T-cell (primary cell): ENCODE measurements at places on chromosomes 12 and 14.

GRCh38 chr14:99075771-99076375, 196.1 kb downstream of the BCL11B start:
- no peak for DNase-seq

DNA sequence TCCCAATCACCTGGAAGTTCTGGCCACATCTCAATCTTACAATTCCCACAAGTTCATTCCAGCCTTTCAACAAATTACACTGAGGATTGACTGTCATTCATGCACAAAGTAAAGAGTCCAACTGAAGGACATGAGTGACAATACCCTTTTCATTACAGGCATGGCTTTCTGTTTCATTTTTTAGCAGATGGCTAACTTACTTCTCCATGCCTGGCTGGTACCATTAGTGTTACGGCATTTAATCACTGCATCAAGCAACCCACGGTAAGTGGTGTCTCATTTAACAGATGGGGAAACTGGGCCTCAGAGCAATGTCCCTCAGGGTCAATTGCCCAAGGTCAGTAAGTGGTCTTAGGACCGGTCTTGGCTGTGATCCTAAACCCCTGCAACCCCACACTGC, 114.4 kb downstream of the PRICKLE1 start:
- DNase-seq: no peak

GRCh38 chr12:80412343-80412953, 31.6 kb upstream of the PTPRQ start:
- no peak for DNase-seq

DNA sequence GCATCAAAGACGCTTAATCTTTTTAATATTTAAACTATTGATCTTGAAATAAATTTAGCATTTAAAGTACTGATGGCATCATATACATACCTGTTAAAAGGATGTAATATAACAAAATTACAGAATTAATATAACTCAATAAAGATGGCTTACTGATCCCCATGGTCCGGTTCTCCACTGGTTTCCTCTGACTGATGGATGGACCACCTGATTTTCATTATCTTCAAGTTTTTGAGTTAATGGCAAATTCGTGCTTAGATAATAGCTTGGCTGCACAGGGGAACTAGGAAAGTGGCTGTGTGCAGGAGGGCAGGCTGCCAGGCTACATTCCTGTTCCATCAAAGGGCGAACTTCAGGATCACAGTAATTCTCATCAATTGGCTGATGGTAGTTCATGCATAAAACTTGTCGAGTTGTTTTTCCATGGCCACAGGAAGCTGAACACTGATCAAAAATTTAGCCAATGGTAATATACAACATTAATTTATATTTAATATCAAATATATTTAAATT, 123.9 kb downstream of the ADAMTS20 start:
- DNase-seq: no peak

DNA sequence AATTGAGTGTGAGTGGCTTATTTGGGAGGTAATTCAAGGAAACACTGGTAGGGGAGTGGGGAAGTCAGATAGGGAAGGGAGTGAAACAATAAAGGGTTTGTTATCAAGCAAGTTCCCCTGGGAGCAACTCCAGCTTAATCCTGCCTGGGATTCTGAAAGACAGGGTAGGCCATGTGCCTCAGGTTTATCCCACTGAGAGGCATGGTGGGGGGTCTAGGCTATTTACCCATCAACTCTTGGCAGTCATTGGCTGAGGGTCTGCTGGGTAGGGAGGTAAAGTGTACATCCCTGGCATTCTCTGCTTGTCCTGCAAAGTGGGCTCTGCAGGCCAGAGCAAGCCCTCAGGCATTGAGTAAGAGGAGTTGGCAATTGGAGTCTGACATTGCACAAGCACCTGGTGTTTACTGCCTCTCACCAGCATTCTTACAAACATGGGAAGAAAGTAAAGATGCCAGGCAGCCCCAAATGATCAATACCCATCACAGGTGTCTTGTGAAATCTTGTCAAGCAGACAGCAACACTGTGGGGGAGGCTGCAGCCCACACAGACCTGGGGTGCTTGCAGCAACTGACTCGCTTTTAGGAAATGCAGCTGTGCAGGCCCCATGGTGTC, 169.3 kb downstream of the KTN1 start:
- no peak for DNase-seq

GRCh38 chr12:68482660-68483059, 128.0 kb upstream of the RAP1B start:
- peak; percentile 26 for DNase-seq

DNA sequence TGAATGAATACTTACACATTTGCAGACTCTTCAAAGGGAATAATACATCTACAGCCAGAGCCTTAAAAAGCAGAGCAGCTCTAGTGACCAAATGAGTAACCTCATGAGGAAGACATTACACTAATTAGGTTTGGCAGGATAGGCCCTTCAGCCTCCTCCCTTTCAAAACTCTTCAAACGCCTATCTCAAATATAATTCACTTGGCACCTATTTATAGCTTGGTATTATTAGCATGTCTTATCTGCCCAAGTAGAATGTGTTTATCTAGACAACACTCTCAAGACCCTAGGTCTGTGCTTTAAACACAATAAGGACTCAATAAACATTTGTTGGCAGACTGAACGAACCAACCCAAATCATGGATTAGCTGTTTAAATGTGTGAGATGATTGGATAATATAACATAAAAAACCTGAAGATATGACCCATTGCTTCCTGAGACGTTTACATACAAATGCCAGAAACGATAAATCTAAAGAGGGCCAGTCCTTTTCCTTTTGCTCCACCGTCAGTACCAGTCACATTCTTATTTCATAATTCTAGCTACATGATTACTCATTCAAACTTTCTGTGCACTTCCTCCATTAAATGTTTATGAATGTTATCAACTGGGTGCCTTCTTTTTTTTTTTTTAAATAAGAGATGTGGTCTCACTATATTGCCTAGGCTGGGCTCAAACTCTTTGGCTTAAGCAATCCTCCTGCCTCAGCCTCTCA, 123.3 kb downstream of the CEP83 start:
- DNase-seq: no peak

- DNase-seq: no peak
Observed at GRCh38 chr14:84108746-84109457, 1421.0 kb upstream of the FLRT2 start.

GRCh38 chr14:51849097-51849496, 11.3 kb upstream of the GNG2 start:
- peak; percentile 14 for DNase-seq

GRCh38 chr12:44000309-44000952, 164.6 kb downstream of the TMEM117 start:
- DNase-seq: no peak

DNA sequence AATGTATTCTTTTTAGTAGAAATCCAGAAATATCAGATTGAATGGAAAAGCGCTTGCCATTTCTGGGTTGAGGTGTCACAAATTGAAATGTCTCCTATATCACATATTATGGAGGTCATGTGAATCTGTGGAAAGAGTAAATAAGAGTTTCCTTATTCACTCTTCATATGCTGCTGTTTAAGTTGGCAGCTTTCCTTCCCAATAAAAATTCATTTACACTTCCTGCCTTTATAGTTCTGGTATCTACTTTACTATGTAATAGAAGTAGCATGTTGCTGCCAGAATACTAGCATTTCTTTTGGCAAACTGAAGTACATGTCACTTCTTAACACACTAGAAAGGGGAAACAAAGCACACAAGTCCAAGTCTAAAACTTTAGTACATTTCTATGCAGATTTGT, 60.8 kb downstream of the SDR9C7 start:
- DNase-seq: no peak

- no peak for DNase-seq
Observed at GRCh38 chr12:48163150-48163747, 5.9 kb upstream of the ASB8 start.

DNA sequence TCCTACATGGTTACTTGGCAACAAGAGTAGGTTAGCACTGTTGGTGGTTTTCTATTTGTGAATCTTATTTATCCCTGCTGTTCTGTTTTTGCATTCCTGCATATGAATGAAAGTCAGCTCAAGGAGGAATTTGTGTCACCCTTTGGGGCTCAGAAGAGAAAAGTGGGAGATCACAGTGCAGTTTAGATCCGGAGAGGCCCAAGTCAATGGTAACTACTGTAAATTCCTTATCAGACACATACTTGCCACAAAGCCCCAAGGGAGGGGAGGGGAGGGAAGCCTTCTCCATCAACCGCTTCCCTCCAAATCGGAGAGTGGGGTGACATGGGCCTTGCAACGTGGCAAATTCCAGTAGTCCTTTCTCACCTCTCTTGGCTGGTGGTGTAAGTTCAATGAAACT, 15.0 kb downstream of the GSG1 start:
- no peak for DNase-seq

DNA sequence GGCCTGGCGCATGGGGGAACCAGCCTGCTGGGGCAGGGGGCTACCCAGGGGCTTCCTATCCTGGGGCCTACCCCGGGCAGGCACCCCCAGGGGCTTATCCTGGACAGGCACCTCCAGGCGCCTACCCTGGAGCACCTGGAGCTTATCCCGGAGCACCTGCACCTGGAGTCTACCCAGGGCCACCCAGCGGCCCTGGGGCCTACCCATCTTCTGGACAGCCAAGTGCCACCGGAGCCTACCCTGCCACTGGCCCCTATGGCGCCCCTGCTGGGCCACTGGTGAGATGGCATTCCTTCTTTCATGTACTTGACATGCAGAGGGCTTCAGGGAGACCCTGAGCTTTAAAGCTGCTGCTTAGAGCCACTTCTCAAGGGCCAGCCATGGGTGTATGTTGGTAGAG, 9.0 kb downstream of the LGALS3 start:
- no peak for DNase-seq

GRCh38 chr12:3014641-3015040, 55.4 kb downstream of the TEAD4 start:
- DNase-seq: no peak

GRCh38 chr14:81342850-81343580, 57.1 kb downstream of the STON2 start:
- no peak for DNase-seq

GRCh38 chr12:108618079-108618952, 15.4 kb downstream of the SELPLG start:
- DNase-seq: peak; percentile 79

DNA sequence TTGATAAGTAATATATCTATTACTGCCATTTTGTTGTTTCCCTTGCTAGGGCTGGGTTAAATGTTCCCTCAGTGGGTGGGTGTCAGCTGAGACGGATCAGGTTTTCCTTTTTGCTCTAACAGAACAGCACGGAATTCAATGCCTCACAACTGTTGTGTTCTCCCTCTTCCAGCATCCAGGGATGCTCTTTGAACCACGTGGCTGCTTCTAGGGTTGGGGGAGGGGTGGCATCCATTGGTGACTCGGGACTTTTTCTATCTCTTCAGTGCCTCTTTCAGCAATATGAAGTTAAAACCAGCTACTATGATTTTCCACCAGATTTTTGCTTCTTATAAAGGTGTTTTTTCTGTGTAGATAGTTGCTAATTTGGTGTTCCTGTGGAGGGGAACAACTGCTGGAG, 884.9 kb upstream of the FOXG1 start:
- DNase-seq: no peak

- no peak for DNase-seq
Observed at GRCh38 chr14:51850651-51851050, 9.8 kb upstream of the GNG2 start.

GRCh38 chr12:93243689-93244513, 133.8 kb upstream of the NUDT4 start:
- no peak for DNase-seq

GRCh38 chr12:124456652-124457152, 110.7 kb downstream of the NCOR2 start:
- DNase-seq: peak; percentile 35

DNA sequence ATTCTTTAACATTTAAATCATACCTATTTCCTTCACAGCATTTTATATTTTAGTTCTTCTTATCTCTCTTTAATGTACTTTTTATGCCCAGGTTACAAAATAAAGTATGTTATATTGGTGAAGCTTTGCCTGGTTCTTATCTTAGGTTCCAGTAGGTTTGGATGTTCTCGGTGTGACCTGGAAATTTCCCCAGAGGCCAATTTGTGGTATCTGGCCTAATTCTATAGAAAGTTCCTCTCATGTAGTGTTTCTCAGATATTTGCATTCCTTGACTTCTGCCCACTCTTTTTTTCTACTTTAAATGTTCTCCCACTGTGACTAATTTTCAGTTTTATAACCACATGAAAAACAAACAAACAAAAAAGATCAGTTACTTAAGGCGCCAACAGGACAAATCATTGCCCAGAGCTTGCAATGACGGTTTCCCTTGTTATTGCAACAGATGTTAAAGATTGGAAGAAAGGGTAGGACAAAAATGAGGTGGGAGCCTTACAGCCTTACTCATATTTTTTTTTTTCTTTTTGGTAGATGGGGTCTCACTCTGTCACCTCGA, 41.2 kb upstream of the PPM1H start:
- DNase-seq: no peak

DNA sequence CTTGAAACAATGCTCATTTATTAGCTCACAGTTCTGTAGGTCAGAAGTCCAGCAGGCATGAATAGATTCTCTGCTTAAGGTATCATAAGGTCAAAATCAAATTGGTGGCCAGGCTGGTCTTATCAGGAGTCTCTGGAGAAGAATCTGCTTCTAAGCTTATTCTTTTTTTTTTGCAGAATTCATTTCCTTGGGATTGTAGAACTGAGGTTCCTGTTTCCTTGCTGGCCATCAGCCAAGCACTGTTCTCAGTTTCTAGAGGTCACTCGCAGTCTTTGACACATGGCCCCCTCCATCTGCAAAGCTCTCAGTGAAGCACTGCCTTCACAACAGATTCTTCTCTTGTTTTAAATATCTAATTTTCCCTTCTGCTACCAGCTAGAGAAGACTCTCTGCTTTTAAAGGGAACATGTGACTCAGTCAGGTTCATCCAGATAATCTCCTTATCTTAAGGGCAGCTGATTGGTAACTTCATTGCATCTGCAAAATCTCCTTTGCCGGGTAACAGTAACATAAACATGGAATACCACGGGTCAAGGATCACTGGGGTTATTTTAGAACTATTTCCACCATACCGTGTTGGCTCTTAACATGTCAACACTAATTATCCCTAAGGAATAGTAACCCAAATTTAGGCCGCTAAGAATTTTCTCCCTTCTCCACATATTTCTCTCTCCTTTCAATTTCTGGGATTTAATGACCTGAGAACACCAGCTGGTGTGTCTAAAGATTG, 25.3 kb downstream of the RHOJ start:
- DNase-seq: no peak

- no peak for DNase-seq
Observed at GRCh38 chr12:102601621-102602020, 121.3 kb upstream of the IGF1 start.

DNA sequence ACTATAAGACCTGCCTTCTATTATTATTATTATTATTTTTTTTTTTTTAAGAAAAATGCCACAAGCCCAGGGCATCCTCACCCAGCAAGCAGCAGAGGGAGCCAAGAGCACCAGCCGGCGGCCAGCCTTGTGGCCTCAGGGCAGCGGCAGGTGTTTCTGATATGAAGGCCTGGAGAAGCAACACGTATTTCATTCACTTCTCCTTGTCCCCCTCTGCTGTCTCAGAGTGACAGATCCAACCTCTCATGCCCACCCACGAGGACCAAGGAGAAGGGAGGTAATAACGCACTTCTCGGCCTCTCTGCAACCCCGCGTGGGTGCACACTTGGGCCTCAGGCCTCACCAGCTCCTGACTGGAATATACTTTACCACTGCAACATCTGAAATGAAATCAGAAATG, 25.4 kb downstream of the CDC42BPB start:
- no peak for DNase-seq

GRCh38 chr12:55470088-55470829, at the start of gene OR6C70:
TSS of gene OR6C70 (minus strand) at chr12:55470138. CDS start at chr12:55470138, 0 bp downstream.
- no peak for DNase-seq

- no peak for DNase-seq
Observed at GRCh38 chr14:97198813-97199212, 401.6 kb downstream of the VRK1 start.
